ENCODE measurements at places on chromosomes 5 and 9.

- H3K4me1 ChIP-seq: no peaks in the 10 kb centered on the region
- H3K4me3 ChIP-seq: no peak overlapping the region
- no peaks in the 10 kb centered on the region for H3K36me3 ChIP-seq
- H3K27me3 ChIP-seq: no peaks in the 10 kb centered on the region
- DNase-seq: no peak
Observed at GRCh38 chr5:146098047-146098446, 7.3 kb downstream of the PLAC8L1 start.

DNA sequence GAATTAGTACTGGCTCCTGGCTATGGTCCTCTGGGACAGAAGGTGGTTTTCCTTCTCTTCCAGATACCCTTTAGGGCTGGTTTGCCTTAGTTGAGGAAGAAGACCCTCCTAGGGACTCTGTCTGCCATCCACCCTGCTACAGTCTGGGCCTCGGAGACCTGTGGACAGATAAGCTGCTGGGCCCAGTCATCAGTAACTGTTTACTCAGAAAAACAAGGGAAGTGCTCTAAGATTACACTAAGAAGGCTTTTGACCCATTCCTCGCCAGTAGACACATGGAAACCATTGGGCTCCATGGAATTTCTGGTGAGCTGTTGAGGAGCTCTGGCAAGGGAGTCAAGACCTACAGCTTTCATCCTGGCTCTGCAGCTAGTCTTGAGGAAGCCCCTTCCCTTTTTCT, 31.2 kb downstream of the LARP1 start:
- no peaks in the 10 kb centered on the region for H3K27me3 ChIP-seq
- no peak overlapping the region for H3K4me3 ChIP-seq
- H3K4me1 ChIP-seq: peaks cover 66% of the 10 kb centered on the region
- peaks cover 17% of the 10 kb centered on the region for H3K36me3 ChIP-seq
- DNase-seq: no peak
- no peak overlapping the region for H3K27ac ChIP-seq

GRCh38 chr5:65721050-65721719, 724 bp downstream of the SGTB start:
- peak overlapping the region; percentile 88 for H3K4me3 ChIP-seq
- DNase-seq: no peak
- H3K4me1 ChIP-seq: peaks cover 39% of the 10 kb centered on the region
- peaks cover 24% of the 10 kb centered on the region for H3K36me3 ChIP-seq
- no peaks in the 10 kb centered on the region for H3K27me3 ChIP-seq
- H3K27ac ChIP-seq: peak overlapping the region; percentile 83

DNA sequence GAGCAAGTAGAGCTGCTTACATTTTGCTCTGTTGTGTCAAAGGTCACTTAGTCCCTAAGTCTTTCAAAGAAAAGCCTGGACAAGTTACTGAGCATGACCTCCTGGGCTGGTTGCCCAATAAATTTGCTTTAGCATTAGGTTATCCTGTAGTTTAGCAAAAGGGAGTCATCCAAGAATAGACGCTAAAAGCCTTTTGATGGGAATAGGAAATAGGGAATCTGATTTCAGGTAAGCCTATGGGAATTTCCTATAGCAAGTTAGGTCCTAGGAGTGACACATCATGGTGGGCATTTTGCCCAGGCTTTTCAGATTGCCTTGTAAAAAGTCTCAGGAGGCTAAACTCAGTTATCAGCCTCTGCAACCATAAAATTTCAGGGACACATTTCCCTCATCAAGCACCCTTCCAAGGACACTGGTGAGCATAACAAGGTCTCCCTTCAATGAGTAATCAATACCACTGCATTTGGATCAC, 67.6 kb upstream of the RANBP3L start:
- H3K27ac ChIP-seq: no peak overlapping the region
- no peak for DNase-seq
- no peaks in the 10 kb centered on the region for H3K27me3 ChIP-seq
- no peaks in the 10 kb centered on the region for H3K4me1 ChIP-seq
- H3K36me3 ChIP-seq: no peaks in the 10 kb centered on the region
- H3K4me3 ChIP-seq: no peak overlapping the region

- H3K36me3 ChIP-seq: no peaks in the 10 kb centered on the region
- DNase-seq: no peak
- H3K27me3 ChIP-seq: no peaks in the 10 kb centered on the region
- no peak overlapping the region for H3K4me3 ChIP-seq
Observed at GRCh38 chr5:41275813-41276512, 62.6 kb upstream of the C6 start.

- H3K4me3 ChIP-seq: no peak overlapping the region
- H3K4me1 ChIP-seq: no peaks in the 10 kb centered on the region
- no peaks in the 10 kb centered on the region for H3K36me3 ChIP-seq
- no peaks in the 10 kb centered on the region for H3K27me3 ChIP-seq
- no peak for DNase-seq
- no peak overlapping the region for H3K27ac ChIP-seq
Observed at GRCh38 chr9:14031060-14031414, 282.9 kb downstream of the NFIB start.

GRCh38 chr5:35678661-35679060, 61.0 kb downstream of the SPEF2 start:
- H3K27ac ChIP-seq: no peak overlapping the region
- H3K4me1 ChIP-seq: peaks cover 8% of the 10 kb centered on the region
- no peaks in the 10 kb centered on the region for H3K27me3 ChIP-seq
- no peaks in the 10 kb centered on the region for H3K36me3 ChIP-seq

GRCh38 chr5:151647320-151647861, 39.3 kb downstream of the SPARC start:
- no peaks in the 10 kb centered on the region for H3K36me3 ChIP-seq
- no peak overlapping the region for H3K27ac ChIP-seq
- H3K4me3 ChIP-seq: no peak overlapping the region
- no peak for DNase-seq

GRCh38 chr9:15069106-15069505, 158.9 kb upstream of the FREM1 start:
- no peaks in the 10 kb centered on the region for H3K27me3 ChIP-seq
- H3K36me3 ChIP-seq: no peaks in the 10 kb centered on the region
- no peak overlapping the region for H3K4me3 ChIP-seq
- H3K4me1 ChIP-seq: no peaks in the 10 kb centered on the region
- no peak for DNase-seq

- H3K27ac ChIP-seq: no peak overlapping the region
- H3K27me3 ChIP-seq: no peaks in the 10 kb centered on the region
- H3K36me3 ChIP-seq: no peaks in the 10 kb centered on the region
- H3K4me1 ChIP-seq: no peaks in the 10 kb centered on the region
Observed at GRCh38 chr5:107365320-107366109, 305.2 kb downstream of the EFNA5 start.

GRCh38 chr9:102587281-102587680, 407.9 kb upstream of the CYLC2 start:
- no peak overlapping the region for H3K27ac ChIP-seq
- H3K4me1 ChIP-seq: no peaks in the 10 kb centered on the region
- H3K36me3 ChIP-seq: no peaks in the 10 kb centered on the region
- H3K27me3 ChIP-seq: no peaks in the 10 kb centered on the region

- DNase-seq: no peak
- no peaks in the 10 kb centered on the region for H3K4me1 ChIP-seq
- H3K36me3 ChIP-seq: no peaks in the 10 kb centered on the region
- H3K27me3 ChIP-seq: no peaks in the 10 kb centered on the region
Observed at GRCh38 chr9:2663461-2664173, 42.0 kb downstream of the VLDLR start.

DNA sequence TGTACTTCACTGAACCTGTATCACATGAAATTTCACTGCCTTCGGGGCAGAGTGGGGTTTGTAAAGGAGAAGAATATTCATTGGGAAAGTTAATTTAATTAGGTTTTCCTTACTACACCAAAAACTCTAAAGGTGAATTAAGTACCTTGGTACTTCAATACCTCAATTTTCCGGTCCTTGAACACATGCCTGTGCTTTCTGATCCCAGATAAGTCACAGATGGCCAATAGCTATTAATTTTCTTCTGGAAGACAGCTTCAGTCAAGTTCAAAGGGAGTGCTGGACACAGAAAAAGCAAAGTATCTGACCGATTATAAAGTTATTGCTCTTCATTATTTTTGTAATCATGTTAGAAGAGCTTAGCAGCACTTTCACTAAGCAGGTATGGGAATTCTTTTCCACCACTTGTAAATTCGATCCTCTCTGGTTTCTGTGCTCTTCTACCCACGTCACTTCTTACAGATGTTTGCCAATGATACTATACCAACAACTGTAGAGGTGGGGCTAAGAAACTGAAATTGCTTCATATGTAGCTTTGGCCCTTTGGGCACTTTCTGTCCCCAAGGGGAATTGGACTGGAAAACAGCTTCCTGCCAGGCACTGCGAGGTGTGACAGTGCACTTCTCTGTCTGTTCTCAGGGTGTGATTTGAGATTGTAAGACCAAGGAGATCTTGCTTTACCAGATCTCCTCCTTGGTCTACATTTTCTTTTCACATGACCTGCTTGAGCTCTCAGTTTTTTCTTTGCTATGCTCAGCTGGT, 164.0 kb downstream of the CCDC192 start:
- H3K27me3 ChIP-seq: no peaks in the 10 kb centered on the region
- no peaks in the 10 kb centered on the region for H3K4me1 ChIP-seq
- no peak overlapping the region for H3K27ac ChIP-seq
- H3K4me3 ChIP-seq: no peak overlapping the region

- H3K4me1 ChIP-seq: no peaks in the 10 kb centered on the region
- H3K36me3 ChIP-seq: no peaks in the 10 kb centered on the region
- no peak overlapping the region for H3K4me3 ChIP-seq
Observed at GRCh38 chr5:175548626-175549311, 70.4 kb downstream of the SFXN1 start.

GRCh38 chr9:98038958-98039357, 17.6 kb upstream of the NANS start:
- no peak for DNase-seq
- H3K4me3 ChIP-seq: no peak overlapping the region
- H3K36me3 ChIP-seq: no peaks in the 10 kb centered on the region
- H3K27me3 ChIP-seq: no peaks in the 10 kb centered on the region
- H3K4me1 ChIP-seq: peaks cover 6% of the 10 kb centered on the region
- no peak overlapping the region for H3K27ac ChIP-seq

DNA sequence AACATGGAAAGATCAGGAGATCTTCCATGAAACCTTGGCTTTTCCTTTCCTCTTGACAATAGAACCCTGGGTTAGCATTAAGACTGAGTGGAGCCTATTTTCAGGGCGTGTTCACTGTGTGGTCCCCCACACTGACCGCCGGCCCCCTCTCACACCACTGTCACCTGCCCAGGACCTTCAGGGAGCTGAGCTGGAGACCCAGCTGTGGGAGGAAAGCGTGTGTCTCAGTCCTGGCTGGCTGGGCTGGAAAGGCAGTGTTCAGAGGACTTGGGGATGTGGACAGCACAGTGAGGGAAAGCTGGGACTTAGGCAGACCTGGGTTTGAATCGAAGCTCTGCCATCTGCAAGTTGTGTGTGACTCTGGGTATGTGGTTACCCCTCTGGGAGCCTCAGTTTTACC, 268.1 kb downstream of the NSG2 start:
- H3K36me3 ChIP-seq: no peaks in the 10 kb centered on the region
- no peak overlapping the region for H3K4me3 ChIP-seq

- H3K4me1 ChIP-seq: no peaks in the 10 kb centered on the region
- DNase-seq: no peak
- H3K36me3 ChIP-seq: no peaks in the 10 kb centered on the region
- peaks cover 6% of the 10 kb centered on the region for H3K27me3 ChIP-seq
- no peak overlapping the region for H3K4me3 ChIP-seq
Observed at GRCh38 chr5:69485471-69485870, 7.1 kb upstream of the OCLN start.

GRCh38 chr9:135552698-135553171, 6.8 kb downstream of the OBP2A start:
- H3K4me3 ChIP-seq: no peak overlapping the region
- H3K36me3 ChIP-seq: no peaks in the 10 kb centered on the region
- H3K27ac ChIP-seq: no peak overlapping the region
- H3K27me3 ChIP-seq: no peaks in the 10 kb centered on the region

All from CD4-positive, alpha-beta T cell (primary cell).